Activated CD4-positive, CD25-positive, alpha-beta regulatory T cell treated with anti-CD3 and anti-CD28 coated beads, Interleukin-2, amount 50 U/mL, for 72 hours (primary cell): ENCODE measurements at places on chromosomes 16 and 17.

DNA sequence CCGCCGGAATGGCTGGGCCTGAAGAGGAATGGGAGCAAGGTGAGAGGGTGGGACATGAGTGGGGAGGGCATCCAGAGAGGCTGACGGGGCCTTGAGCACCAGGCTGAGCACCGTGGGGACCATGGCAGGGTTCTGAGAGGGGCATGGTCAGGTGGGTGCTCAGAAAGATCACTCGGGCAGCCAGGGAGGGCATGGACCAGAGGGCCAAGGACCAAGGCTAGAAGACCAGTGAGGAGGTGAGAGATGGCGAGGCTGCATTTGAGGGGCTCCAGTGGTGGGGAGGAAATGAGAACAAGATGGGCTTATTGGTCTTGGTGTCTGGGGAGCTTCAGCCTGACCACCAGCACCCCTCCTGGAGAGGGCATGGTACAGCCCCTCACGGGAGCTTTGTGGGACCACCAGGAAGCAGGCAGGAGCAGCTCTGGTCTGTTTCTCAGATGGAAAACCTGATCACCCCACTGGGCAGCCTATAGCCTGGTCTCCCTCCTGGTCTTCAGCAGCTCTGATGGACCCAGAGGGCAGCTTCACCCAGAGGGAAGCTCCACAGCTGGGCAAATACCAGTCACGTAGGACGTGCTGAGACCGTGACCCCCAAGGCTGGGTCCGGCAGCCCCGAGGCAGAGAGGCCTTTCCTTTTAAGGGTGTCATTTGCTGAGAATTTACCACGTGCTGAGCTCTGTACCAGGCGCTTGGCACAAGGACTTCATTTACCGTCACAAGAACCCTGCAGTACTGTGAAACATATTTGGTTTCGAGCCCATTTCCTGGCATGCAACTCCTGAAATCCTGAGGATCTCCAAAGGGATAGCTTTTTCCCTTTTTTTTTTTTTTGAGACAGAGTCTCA lies 11.4 kb upstream of the NCBP3 start:
- DNase-seq = no peak

GRCh38 chr17:19303367-19303776 lies 59.2 kb downstream of the B9D1 start:
- no peak for DNase-seq

- no peak for DNase-seq
These were observed 14.8 kb downstream of the ALOXE3 start for GRCh38 chr17:8103549-8103948.

GRCh38 chr16:57166951-57167350 lies 18.9 kb downstream of the PSME3IP1 start:
- DNase-seq = no peak

- peak; percentile 51 for DNase-seq
These were observed 559 bp downstream of the CLUH start for GRCh38 chr17:2710803-2711607.

DNA sequence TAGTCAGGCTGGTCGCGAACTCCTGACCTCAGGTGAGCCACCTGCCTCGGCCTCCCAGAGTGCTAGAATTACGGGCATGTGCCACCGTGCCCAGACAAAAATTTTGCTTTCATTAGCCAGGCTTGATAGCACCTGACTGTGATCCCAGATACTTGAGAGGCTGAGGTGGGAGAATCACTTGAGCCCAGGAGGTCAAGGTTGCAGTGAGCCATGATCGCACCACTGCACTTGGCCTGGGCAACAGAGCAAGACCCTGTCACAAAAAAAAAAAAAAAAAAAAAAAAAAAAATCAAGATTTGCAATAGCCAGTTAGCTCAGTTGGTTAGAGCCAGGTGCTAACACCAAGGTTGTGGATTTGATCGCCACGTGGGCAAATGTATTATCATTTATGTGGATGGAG lies 6.1 kb upstream of the FXR2 start:
- no peak for DNase-seq

DNA sequence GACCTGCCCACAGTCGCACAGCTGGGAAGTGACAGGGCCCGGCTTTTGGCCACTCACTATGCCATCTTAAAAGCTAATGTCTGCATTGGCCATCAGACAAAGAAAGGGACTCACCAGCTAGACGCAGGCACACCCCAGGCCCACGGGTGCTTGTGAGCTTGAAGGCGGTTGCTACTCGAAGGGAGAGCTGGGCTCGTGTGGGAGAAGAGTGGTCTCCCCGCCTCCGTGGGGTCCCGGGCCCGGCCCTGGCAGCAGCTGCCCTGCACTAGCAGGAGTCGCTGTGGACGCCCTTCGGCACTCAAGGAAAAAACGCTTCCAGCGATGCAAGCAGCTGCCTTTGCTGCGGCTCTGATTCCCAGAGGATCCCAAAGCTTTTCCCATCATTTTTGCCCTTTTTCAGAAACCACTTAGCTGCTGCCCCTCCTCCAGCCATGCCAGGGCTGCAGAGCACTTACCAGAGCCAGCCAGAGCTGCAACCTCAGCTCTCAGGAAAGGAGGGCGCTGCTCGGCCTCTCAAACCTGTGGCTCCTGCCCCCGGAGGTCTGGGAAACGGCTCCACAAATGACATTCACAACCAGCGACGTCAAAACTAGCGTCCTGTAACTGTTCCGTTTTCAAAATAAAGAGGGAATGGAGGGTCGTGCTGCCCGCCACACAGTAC lies 12.3 kb downstream of the TRPV1 start:
- DNase-seq = no peak

DNA sequence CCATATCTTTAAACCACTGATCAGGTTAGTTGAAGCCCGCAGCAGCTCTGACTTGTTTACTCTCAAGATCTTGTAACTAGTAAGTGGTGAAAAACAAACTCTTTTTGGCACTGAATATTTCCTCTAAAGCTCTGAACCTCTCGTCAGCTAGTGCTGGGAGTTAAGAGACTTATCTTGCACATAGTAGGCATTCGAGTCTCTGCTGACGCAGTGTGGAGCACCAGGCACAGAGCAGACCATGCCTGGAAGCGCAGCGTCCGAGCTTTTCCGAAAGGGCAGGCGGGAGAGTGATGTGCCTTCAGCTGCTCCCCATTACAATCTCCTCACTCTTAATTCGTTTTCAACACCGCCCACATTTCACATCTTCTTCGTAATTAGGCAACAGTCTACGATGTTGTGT lies 63.0 kb downstream of the SMG6 start:
- DNase-seq = no peak

DNA sequence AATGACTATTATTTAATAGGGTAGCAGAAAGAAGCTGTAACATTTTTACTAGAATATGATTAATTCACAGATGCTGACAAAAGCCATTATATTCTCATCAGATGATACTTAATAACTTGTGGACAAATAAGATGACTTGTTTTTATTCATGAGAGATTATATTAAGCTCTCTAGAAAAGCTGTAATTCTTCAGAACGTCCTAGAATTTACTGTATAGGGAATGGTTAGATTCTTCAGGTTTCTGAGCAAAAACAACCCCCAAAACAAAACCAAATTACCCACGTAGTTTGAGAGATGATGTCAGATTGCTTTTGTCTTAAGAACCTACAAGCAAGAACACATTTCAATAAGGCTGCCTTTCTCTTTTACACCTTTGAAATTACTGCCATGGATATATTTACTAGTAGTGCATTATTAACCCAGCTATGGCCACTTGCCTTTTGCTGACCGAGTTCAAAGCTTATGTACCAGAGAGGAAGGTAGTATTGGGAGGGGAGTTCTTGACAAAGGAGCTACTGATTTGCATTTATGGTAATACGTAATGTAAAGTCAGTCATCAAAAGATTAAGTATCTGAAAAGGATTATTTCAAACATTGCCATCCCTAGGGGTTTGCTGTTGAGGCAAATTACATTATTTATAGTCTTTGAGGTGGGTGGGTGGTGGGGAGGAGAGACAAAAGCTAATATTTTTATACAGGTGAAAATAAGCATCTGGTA lies 51.7 kb downstream of the NLK start:
- DNase-seq = no peak

DNA sequence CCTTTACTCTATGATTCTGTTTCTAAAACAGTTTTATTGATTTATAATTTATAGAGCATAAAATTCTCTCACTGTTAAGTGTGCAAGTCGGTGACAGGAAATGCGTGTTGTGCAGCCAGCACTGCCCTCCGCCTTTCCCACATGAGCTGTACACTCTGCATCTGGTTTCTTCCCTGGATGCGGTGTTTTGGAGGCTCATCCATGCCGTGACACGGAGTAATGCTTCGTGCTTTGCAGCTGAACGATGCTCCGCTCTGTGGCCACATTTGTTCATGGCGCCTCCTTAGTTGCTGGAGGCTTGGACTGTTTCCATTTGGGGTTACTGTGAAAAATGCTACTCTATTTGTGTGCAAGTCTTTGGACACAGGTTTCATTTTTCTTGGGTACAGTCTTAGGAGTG lies 7.2 kb upstream of the IGFALS start:
- no peak for DNase-seq

DNA sequence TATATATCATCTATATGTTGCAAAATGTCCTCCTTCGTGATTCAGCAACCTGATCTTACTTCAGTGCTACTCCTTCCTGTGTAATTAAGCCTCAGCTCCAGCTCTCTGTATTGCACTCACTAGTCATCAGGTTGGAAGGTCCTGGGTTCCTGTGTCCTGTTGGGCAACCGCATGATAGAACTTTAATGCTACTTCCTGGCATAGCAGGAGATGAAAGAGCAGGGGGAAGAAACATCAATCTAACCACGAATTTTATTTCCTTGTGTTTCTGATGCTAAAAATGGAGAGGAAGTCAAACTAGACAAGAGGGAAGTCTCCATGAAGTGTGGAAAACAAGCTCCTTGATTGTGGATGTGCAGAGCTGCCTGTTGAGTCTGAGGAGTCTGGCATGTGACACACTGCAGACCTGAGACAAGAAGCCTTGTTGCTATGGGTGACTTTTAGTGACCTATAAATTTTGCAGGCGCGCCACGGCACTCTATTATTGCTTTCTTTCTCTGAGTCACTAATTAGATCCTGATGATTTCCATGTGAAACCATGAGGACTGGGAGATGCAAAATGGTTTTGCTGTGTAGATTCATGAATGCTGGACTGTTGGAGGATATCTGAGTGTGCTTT lies 25.6 kb downstream of the IGSF6 start:
- DNase-seq = no peak

- DNase-seq = no peak
These were observed 33.2 kb downstream of the EEF2K start for GRCh38 chr16:22239131-22239805.

- DNase-seq = peak; percentile 45
These were observed 1.1 kb downstream of the CREBBP start for GRCh38 chr16:3879258-3879886.

GRCh38 chr17:82664701-82665182 lies 16.5 kb upstream of the WDR45B start:
- no peak for DNase-seq

DNA sequence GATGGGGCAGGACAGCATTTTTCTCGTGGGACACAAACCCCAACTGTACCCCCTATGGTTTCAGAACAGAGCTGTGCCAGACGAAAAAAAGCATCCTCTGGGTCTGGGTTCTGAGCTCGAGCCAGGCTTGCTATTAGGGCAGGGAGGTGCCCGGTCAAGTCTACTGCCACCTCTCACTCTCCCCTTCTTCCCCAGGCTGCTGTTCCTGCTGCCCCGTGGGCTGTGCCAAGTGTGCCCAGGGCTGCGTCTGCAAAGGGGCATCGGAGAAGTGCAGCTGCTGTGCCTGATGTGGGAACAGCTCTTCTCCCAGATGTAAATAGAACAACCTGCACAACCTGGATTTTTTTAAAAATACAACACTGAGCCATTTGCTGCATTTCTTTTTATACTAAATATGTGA lies 1.1 kb downstream of the MT1E start:
- DNase-seq = no peak

- no peak for DNase-seq
These were observed 34.9 kb downstream of the LITAF start for GRCh38 chr16:11551842-11552241.

- no peak for DNase-seq
These were observed 48.5 kb upstream of the ZCCHC14 start for GRCh38 chr16:87541147-87541871.

- no peak for DNase-seq
These were observed 3.8 kb downstream of the CCL16 start for GRCh38 chr17:35977509-35977908.

GRCh38 chr17:16294560-16294959 lies 58.7 kb downstream of the CENPV start:
- no peak for DNase-seq
